ENCODE measurements at places on chromosomes 7 and 10.

DNA sequence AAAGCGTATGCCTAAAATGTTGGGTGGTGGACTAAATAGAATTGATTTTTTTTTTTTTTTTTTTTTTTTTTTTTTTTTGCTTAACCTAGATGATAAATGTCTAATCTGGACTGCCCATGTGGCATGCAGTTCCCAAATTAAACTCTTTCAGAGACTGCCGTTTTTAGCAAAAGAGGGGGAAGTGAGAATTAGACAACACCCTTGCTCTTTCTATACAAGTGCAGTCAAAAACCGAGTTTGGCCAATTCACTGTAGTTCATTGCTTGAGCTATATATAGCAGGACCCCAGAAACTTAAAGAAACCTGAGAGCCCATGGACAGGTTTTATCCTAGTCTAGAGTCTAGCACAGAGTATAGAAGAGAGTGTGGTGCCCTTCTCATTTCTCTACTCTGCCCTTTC is 141.9 kb downstream of the GRM3 start:
- no peak for DNase-seq

DNA sequence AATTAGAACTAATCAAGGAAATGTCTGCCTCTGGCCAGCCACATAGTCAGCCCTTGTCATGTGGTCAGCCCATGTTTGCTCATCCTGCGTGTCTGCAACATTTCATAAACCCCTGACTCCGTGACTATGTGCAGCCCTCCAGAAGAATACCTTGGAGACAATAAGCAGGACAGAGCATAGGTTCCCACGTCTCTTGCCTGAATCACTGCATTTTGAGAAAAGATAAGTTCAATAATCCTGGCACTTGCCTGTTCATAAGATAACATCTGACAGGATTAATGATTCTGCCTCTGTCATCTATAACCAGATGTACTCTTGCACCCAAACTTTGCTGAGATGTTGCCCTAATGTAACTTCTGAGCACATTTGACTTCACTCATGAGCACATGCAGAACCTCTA is 78.4 kb downstream of the AKR1D1 start:
- no peak for DNase-seq

- DNase-seq, result no peak
These were observed 30.6 kb upstream of the TAX1BP1 start for GRCh38 chr7:27709137-27710075.

GRCh38 chr10:125123476-125124114 is 36.8 kb downstream of the CTBP2 start:
- DNase-seq, result no peak

GRCh38 chr7:111605246-111605645 is 43.0 kb upstream of the IMMP2L start:
- DNase-seq, result no peak

DNA sequence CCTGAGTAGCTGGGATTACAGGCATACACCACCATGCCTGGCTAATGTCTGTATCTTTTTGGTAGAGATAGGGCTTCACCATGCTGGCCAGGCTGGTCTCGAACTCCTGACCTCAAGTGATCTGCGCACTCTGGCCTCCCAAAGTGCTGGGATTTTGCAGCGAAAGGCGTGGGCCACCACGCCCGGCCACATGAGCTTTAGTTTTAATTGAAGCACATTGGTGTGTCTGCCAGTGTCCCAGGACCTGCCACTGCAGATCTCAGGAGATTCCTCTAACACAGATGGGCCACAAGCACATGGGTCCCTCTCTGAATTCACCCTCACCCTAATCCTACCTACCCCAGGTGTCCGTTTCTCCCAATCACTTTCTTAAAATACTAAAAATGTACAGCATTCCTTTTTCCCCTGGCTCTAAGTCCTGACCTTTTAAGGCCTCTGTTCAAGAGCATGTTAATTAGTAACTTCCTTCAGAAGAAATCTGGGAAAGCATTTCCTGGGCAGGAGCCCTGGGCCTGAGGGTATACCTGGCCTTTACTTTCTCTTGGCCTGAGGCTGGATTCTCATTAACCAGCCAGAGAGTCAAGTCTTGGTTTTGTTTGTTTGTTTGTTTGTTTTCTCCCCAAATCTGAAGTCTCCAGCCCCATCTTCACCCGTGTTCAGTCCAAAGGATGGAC is 82.6 kb downstream of the PRPF18 start:
- no peak for DNase-seq

DNA sequence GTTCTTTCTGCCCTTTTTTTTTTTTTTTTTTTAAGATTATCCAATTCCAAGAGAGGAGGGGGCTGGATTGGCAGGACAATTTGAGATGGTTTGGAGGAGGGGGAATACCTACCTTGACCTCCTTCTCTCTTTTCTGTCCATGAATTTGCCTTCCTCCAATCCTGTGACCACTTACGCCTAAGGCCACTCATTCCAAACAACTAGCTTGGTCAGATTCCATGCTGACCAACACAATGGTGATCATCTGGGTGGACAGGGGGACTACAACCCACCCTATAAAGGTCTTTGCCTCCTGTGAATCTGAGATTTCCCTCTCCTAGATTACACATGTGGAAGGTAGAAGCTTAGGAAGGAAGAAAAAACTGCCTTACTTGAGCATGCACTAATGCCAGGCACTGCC is 2.3 kb upstream of the LDB1 start:
- DNase-seq, result no peak

DNA sequence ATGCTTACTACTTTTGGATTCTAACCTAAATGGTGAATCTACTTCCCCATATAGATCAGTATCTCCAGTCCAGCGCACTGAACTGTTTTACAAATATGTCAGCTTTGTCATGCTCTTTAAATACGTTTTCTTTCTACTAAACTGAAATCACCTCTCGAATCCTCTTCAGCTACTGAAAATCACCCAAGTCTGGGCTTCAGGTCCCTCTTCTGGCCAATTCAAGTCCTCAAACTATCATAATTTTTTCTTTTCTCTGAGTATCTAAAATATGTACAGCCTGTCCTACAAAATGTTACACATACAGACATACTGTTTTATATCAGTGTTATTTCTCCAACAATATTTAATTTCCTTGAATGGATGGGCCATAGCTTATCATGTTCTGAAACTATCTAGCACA is 84.2 kb downstream of the CACNA2D1 start:
- no peak for DNase-seq

GRCh38 chr7:97005183-97006054 is at the start of gene DLX6:
Gene DLX6 (plus strand): TSS chr7:97005553. CDS start chr7:97005978, 425 bp downstream.
- DNase-seq, result peak; percentile 15

- DNase-seq, result no peak
These were observed 177.6 kb downstream of the ADARB2 start for GRCh38 chr10:1559761-1560160.

DNA sequence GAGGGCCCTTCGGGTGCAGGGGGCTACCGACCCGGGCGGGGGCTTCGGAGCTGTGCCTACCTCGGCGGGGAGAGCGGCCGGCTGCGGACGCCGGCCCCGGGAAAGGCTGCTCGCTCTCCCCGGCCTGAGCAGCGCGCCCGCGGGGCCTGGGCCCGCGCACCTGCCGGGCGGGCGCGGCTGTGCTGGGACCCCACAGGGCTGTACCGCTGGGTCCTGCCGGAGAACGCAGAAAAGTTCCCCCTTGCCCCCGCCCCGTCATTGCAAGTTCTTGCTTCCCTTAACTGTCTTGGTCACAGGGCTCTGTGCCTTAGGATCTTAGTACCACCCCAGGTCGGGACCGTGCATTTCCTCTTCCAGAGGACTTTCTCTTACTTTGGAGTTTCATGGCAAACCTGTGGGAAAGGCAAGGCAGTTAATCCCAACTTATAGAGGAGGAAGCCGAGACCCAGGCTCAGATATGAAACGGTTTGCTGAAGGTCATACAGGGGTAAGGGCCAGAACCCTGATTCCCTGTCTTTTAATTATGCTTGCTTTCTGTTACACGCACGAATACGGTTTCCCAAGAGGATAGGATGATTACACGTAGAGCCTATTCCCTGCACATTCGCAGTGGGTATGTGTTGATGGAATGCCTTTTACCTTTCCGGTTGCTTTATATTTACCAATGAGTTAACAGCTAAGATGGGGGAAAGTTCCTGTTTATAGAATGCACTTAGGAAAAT is 652 bp downstream of the PCGF5 start:
- peak; percentile 26 for DNase-seq

DNA sequence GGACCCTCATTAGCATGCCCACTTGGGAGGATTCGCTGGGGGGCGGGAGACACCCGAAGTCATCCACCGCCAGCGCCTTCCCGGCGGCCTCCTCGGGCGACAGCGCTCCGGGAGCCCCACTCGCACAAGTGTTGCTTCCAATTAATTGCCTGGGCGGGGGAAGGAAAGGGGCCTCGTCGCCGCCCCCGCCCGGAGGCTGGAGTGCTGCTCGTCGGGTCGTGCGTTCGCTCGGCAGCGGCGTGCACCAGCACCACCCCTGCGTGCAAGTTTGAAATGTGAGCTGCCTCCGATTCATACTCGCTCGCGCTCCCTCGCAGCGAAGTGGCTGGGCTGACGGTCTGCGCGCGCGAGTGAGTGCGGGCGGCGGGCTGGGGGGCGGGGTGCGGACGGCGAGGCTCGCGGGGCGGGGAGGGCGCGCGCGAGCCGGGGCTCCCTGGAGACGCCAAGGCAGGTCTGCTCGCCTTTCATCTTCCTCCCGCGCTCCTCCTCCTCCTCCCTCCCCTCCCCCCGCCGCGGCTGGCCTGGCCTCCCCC is 104.6 kb upstream of the PPIF start:
- peak; percentile 57 for DNase-seq

- no peak for DNase-seq
These were observed 2.2 kb upstream of the CELF2 start for GRCh38 chr10:11015446-11015934.

- no peak for DNase-seq
These were observed 26.7 kb upstream of the ABLIM1 start for GRCh38 chr10:114684822-114685209.

- no peak for DNase-seq
These were observed 1.9 kb downstream of the SLC18A3 start for GRCh38 chr10:49611816-49612512.

DNA sequence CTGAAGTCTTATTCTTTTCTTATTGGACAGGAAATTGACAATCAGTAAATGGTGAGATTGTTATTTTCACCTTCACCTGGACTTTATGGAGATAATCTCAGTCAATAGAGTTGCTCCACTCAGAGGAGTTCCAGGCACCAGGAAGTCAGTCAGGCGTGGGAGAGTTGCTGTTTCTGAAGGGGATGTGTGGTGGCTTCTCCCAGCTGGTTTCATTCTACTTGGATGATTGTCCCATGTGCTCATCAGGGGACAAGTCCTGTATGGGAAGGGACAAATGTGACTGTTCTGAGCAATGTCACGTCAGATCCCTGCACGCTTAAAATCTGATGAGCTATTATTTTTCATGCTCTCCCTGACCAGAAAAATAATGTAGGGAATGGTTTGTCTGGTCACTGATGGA is 222.5 kb upstream of the PITRM1 start:
- DNase-seq, result no peak

DNA sequence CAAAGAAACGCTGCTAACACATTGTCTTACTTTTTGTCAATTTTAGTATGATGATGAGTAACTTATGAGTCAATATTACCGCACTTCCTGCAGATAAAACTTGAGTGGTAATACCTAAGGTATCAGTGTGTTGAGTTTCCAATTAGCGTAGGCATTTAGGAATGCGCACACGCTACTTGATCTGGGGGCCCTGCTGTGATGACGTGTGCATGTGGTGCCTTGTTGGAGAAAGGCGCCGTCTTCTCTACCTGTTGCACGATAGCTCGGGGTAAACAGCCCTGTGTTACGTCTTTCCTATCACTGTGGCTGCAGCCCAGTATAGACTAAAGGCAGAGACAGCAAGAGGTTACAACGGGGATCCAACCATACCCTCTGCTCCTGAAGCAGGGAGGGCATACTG is 476.8 kb upstream of the ADARB2 start:
- DNase-seq, result no peak

Measured in CD4-positive, alpha-beta T cell treated with Interleukin-1 beta for 1 hour (primary cell).